ENCODE measurements at places on chromosomes 6 and 20.

DNA sequence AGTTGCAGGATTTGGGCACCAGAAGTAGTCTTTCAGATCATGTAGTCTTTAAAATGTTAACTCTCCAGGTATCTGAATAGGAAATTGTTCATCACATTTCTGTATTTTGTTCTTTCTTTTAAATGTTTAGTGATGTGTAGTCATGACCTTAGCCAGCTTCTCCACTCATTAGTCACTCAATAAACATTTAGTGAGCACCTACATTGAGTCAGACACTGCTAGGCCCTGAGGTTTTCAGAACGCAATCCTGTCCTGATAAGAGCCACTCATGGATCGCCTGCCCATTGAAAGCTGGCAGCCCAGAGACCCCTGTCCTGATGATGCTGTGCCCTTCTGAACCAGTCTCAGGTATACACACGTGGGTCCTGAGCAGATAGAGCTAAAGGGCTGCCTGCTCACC, 163.4 kb upstream of the HEY2 start:
- DNase-seq = no peak

GRCh38 chr20:23541330-23541729, 27.0 kb downstream of the CST9L start:
- DNase-seq = no peak

GRCh38 chr6:92109956-92110355, 1309.4 kb downstream of the EPHA7 start:
- DNase-seq = no peak

- DNase-seq = no peak
Observed at GRCh38 chr6:149473080-149474052, 11.4 kb downstream of the ZC3H12D start.

DNA sequence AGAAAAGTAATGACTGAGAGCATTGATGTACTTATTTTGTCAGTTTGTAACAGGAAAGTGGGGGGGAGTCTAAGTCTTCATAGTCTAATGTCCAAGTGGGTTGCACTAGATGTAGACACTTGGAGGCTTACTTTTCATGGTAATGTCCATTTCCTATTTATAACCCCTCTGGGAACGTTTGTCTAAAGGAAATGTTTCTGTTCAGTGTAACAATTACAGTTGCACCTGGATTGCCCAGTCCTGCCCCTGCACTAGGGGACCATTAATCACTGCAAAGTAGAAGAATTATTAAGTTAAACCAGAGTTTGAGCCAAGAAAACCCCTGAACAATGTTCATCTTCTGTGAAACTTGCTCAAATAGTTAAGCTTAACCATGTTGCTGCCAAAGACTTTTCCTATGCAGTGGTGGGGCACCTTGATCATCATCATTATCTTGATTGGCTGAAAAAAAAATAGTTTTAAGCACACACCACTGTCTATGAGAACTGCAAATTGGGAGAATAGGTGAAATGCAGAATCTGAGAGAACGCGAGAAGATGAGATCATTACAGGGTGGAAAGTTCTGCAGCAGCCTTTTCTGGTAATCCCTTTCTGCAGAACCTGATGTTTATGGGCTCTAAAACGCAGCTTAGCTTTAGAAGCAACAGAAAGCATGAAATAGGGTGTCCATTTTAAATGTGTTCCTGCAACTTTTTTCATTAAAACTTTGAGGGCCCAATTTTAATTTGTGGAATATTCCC, 106.0 kb downstream of the ZNF217 start:
- no peak for DNase-seq

- DNase-seq = peak; percentile 74
Observed at GRCh38 chr20:59149678-59150504, 13.7 kb upstream of the ZNF831 start.

- no peak for DNase-seq
Observed at GRCh38 chr6:162409741-162410691, 317.6 kb downstream of the PRKN start.

- no peak for DNase-seq
Observed at GRCh38 chr6:3740551-3741476, 10.7 kb downstream of the PXDC1 start.

GRCh38 chr6:159815410-159815809, 15.3 kb downstream of the PNLDC1 start:
- DNase-seq = no peak

DNA sequence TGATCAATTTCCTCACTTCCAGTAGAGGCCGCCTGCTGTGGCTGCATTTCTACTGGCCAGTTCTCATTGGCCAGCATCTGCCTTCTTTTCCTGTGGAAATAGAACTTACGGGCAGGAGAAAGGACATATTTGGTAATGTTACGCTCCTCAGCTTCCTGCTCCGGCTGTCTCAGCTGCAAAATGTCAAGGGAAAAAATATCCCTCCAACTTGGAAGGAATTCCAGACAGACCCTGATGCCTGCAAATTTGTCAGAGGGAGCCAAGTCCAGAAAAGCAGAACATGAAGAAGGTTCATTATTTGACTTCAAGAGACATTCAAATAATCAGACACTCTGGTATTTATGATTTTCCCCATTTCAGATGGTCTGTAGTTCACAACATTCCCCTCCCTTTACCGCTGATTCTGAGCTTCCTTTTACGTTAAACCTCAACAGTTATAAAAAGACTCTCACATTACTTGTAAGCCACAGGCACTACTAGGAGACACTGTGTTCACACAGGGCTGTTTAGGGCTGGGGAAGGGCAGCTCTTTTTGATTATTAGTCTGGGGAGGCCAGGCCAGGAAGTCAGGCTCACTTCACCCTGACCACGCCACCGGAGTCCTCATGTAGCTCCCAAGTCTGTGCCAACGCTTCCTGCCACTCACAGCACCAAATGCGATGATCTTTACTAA, 179.6 kb upstream of the CCN2 start:
- no peak for DNase-seq

- no peak for DNase-seq
Observed at GRCh38 chr6:47071681-47072080, 29.5 kb upstream of the ADGRF1 start.

Data from effector memory CD8-positive, alpha-beta T cell (primary cell).